ENCODE measurements at places on chromosomes 3 and 15.

DNA sequence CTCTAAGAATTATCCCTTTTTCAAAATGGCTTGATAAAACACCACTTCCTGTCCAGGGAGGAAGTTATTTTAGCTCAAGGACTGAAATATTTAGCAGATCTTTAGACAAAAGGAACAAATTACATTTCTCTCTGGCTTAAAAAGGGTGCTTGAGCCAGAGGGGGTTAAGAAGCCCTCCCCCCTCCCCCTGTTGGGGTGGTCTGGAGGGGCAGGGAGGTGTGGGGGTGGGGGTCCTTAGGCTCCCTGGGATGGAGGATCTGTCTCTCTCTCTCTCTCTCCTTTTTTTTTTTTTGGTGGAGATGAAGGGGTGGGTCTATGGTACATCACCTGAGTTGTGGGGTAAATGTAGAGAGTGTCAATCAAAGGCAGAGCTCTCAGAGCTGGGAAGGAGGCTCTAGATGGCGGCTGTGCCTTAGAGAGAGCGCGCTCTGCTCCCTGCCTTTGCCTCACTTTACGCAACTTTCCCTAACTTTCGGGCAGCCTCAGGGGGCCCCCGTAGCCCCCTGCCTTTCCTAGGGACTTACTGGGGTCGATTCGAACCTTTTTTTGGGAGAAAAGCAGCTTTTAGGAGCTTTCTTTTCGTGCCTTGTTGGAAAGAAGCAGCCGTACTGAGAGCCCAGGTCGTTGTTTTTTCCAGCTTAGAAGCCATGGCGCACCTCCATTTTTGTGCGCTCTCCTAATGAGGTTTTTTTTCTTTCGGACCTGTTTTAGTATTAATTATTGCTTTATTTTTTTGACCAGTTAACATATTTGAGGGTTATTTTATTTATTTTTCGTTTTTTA, at the start of gene CHD2:
Gene CHD2 (plus strand): TSS at position 377 of the 783 bp plus-strand sequence. CDS start 914 bp downstream, outside the sequence.
- DNase-seq, result peak; percentile 80

GRCh38 chr15:79479616-79480015, 47.5 kb downstream of the MINAR1 start:
- DNase-seq, result no peak

- DNase-seq, result peak; percentile 77
Measured at GRCh38 chr3:43894176-43895049, 203.7 kb downstream of the ABHD5 start.

- DNase-seq, result no peak
Measured at GRCh38 chr15:39657668-39658067, 76.8 kb downstream of the THBS1 start.

All from neuronal stem cell (in vitro differentiated cells).